Posterior vena cava (tissue), 2 donors: ENCODE measurements at places on chromosomes 7 and 10. TPM values are rescaled to one million over a fixed set of nuclear protein-coding genes. Genes with fewer than 3 reads are reported as not detected.

DNA sequence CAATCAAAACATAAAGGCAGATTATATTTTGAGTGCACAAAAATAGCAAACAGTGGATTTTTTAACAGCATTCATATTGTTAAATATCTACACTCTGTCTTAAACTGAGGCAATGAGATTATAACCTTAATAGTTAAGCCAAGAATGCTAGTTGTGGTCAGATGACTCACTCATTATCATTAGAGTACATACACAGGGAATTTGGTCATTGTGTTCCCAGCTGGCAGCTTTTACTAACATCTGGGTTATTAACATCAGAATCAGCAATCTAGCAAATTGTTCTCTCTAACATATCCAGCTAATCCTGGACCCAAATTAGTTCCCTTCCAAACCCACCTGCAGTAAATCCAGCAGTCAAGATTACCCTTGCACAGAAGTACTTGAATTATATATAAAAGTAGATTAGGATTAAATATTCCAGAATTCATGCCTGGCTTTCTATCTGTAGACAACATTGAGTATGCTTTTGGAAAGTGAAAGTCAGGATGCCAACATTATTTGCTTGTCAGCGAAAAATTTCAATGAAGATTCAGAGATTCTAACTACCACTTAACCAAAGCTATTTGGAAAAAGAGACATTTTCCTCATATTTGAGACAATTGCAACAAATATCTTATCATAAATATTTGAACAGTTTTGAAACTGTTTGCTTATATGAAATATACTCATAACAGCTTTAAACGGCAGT is 1035.6 kb upstream of the PHF14 start:
- no peak for DNase-seq

DNA sequence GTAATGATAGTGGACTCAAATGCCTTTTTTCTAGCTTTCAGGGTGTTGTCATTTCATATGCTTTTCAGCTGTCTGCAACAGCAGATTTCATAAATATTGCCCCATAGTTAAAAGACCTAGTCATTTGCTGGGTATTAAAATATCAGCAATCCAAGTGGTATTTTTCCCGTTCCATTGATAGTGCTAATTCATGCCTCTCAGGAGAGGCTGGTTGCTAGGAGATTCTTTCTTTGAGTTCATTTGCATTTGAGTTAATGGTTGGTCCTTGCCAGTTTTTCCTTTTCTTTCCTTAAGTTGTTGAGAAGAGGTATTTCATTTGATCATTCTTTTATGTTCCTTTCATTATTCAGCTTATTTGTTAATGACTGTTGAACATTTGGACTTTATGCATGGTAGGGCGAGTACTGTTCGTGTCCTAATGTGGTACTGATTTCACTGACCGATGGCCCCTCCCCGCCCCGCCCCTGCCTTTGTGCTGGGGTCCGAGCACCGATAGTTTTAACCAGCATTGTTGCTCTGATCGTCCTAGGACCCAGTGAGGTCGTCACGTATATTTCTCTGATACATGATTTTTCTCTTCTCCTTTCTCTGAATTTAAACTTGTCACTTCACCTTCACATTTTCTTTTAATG is 128.6 kb downstream of the CCNY start:
- no peak for DNase-seq

DNA sequence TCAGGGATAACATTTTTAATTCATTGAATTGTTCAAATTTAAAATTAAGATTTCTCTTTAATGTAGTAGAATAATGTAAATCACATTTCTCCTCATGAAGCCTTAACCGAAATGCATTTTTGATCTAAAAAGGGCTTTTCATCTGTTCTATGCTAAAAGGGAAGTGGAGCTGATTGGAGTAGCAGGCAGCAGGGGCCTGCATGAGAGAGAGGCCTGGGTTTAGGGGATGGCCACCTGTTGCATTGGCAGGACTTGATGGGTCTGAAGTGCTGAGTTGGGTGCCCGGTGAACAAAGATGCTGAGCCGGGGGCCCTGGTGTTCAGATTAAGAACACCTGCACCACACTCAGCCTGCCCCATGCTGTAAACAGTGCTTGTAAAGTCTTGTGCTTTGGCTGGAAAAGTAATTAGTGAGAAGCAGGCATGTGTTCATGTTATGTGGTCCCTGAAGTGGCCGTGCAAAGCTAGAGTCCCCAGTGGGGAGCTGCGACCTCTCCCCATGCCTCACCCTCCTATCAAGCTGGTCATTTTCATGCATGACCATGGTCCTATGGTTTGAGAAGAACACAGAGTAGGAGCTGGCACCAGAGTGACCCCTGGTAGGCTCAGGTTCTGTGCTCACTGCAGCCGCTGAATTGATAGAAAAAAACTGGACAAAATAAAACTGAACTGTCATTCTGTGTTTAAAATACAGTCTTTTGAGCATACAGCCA is 124.3 kb downstream of the ADCY1 start:
- DNase-seq = peak; percentile 66

The SLC18A2 gene
- total RNA-seq = 2.7 TPM

GRCh38 chr10:48775206-48775517 is 90.5 kb downstream of the WDFY4 start:
- no peak for DNase-seq

DNA sequence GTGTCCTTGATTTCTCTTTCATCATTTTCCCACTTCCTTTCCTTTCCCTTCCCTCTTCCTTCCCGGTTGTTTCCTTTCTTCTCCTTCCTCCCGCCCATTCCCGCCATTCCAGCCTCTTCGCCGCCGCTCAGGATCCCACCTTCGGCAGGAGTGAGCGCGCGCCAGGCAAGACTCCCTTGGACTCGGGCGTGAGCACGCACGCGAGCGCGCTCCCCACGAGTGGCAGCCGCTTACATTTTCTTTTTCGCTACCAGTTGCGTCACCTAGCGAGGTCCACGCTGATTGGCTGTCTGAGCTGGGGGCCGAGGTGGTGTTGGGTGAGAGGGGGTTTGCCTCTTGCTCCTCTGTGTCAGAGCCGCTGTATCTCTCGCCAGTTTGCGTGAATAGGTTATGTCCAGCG is 11.8 kb downstream of the ZAN start:
- no peak for DNase-seq

- no peak for DNase-seq
Measured at GRCh38 chr7:17638727-17639126, 301.6 kb downstream of the SNX13 start.

The TFR2 gene
- 0.83 TPM for total RNA-seq

The ANKRD22 gene
- total RNA-seq = 0.33 TPM

GRCh38 chr10:71128311-71128980 is 83.9 kb upstream of the UNC5B start:
- DNase-seq = peak; percentile 89

- DNase-seq = no peak
Measured at GRCh38 chr10:15084502-15084922, 4.1 kb downstream of the ACBD7 start.

The C7orf57 gene
- total RNA-seq = not detected

DNA sequence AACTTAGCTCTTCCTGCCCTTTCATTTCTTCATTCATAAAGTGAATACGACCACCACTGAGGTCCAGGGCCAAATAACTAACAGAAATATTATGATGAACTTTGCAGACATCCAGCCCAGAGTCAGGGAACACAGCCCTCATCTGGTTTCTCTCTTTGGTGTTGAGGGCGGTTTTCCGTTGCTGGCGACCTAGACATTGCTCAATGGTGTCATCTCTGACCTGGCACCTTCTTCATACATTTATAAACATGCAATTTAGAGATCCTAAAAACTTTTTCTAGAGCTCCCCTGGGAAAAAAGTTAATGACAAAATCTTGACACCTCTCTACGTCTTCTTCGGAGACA is 324 bp upstream of the TET1 start:
- DNase-seq = no peak

The ENTPD1 gene
- total RNA-seq = 62.5 TPM

The MOGAT3 gene
- total RNA-seq = not detected

The CYP26A1 gene
- not detected for total RNA-seq

GRCh38 chr10:110617425-110618229 is 26.5 kb upstream of the RBM20 start:
- DNase-seq = no peak

The C7orf33 gene
- total RNA-seq = not detected

- no peak for DNase-seq
Measured at GRCh38 chr10:938941-939678, 7.6 kb upstream of the LARP4B start.

The GNGT1 gene
- total RNA-seq = not detected
